ENCODE measurements at places on chromosomes 7 and 10.
A peak's percentile ranks its signal among the peaks of the same experiment; 100 is the strongest.

DNA sequence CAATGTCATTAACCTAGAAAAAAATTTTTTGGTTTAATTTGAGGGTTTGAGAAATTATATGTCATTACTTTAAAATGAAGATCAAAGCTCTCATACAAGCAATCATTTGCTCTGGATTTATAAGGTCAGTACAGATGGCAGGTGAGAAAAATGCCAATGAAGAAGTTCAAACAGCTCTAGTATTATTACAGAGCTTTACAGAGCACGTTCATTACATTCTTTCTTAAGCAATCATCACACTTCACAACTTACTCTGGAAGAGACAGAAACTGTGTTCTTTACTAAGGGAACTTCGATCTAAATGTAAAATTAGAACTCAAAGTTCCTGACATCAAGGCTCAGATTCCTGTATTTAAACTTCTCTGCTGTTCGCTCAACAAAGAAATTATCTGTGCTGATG lies 153.4 kb downstream of the ATE1 start:
- no peak for DNase-seq

DNA sequence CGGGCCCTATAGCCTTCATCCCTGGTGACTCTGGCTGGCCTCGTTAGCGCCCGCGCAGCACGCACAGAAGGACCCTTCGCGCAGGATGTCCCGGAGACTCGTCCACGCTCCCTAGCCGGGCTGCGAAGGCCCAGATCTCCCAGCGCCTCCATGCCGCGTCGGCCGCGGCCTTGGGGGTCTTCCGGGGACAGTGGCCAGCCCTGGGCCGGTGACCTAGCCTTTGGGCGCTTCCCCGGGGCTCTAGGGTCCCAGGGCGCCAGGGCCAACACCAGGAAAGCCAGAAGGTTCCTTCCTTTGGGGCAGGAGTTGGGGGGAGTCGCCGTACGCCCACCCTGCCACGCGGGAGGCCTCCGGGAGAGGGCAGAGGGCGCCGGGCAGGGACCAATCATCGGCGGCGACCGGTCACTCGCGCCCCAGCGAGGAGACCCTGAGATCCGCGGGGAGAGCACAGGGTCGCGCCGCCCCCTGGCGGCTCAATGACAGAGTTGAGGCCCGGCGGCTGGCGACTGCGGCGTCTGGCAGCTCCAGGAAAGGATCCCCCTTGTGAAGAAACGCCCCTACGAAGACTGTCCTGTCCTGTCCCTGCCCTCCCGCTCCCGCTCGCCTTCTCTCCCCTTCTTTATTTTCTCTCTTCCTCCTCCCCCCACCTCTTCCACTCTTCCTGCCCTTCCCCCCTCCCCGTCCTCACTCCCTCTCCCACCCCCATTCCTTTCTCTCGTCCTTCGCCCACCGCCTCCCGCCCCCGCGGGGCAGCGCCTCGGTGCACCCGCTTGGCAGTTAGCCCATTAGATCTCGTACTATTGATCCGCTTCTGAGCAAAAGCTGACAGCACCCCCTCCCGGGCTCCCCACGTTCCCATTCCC lies 62.3 kb upstream of the LBX1 start:
- DNase-seq: peak; percentile 26

GRCh38 chr10:129784891-129785290 lies 179.2 kb downstream of the EBF3 start:
- DNase-seq: no peak

DNA sequence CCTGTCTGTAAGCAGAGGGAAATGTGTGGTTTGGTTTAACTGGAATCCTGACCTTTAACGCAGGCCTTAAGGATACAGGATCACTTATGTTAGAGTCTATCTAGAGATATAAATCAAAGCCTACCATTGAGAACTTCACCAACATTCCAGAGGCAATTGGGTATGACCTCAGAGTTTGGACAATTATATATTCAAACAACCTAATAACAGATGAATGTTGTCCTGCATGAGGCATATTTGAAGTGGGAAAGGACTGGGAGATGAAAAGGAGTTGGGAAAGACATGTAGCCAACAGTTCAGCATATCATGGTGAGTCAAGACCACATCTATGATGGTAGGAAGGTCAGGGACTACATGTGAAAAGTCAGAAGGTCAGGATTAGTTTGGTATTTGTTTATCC lies 274.2 kb downstream of the DOCK4 start:
- no peak for DNase-seq

DNA sequence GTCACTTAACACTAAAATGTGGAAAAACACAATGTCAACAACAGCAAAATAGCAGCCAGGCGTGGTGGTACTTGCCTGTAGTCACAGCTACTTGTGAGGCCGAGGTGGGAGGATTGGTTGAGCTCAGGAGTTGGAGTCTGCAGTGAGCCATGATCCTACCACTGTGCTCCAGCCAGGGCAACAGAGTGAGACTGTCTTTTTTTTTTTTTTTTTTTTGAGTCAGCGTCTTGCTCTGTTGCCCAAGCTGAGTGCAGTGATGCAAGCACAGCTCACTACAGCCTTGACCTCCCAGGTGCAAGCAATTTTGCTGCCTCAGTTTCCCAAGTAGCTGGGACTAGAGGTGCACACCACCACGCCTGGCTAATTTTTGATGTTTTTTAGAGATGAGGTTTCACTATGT lies 6.1 kb downstream of the KCTD7 start:
- DNase-seq: no peak

- no peak for DNase-seq
Measured at GRCh38 chr7:99990460-99990852, 14.6 kb upstream of the AZGP1 start.

DNA sequence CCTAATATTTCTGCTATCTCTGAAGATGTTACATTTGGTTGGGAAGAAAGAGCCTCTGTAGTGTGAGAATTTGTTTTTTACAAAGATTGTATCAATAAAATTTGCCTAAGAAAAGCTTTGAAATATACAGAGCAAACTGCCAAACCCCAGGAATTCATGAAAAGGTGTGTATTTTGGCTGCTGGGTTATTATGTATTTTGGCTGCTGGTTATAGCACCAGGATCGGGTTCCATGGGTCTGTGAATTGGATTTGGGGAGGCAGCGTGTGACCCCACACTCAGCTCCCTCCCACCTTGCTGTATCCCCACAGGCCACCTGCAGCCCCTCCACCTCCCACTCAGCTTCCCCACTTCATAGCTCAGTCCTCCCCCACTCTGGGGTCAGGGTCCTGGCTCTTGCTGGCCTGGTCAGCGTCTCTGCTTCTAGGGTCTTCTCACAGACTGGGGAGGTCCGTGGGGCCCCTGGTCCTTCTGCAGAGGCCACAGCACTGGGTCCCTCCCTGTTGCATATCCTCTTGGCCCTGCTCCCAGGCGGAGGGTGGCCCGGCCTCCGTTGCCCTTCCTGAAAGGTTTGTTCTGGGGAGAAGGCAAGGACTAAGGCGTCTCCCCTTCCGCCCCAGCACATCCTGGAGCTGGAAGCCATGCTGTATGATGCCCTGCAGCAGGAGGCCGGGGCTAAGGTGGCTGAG lies 24.0 kb upstream of the DPYSL4 start:
- no peak for DNase-seq

DNA sequence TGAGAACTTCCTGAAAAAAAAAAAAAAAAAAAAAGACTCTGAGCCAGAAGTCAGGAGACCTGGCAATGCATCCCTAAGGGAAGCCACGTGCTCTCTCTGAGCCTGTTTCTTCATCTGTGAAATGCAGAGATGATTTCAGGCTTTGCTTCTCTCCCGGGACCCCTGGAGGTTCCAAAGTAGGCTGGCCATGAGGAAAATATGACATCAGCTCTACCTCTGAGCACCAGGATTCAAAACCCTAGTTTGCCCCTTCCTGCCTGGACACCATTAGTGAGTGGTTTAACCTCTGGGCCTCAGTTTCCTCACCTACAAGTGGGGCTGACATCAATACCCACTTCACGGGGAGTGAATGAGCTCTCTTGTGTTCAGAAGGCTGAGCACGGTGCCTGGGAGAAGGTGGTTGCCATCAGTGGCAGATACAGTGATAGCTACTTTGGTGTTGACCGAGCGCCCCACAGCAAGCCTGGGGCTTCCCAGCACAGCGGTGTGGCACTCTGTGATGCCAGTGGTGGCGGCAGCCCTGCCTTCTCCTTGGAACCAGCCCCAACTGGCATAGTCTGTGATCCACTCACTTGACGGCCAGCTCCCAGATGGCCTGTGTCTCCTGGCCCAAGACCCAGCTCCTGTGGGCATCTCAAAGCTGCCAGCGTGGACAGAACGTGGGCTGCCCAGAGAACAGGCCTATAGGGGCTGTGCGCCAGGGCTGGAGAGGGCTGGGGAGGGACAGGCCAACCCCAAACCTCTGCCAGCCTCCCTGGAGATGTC lies 153.1 kb upstream of the UNC5B start:
- DNase-seq: no peak

- no peak for DNase-seq
Measured at GRCh38 chr10:82144153-82144552, 269.2 kb downstream of the NRG3 start.

DNA sequence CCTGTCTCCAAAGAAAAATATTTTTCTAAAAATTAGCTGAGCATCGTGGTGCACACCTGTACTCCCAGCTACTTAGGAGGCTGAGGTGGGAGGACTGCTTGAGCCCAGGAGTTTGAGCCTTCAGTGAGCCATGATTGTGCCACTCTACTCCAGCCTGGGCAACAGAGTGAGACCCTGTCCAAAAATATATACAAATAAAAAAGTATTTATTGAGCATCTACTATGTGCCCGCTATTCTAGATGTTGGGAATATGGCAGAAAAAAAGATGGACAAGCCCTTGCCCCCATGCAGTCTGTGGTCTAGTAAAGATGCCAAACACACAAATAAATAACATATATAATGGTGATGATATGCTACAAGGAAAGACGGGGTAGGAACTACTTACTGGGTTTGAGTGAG lies 4.3 kb upstream of the STX1A start:
- no peak for DNase-seq

GRCh38 chr7:130417213-130417612 lies 23.6 kb downstream of the CEP41 start:
- no peak for DNase-seq

DNA sequence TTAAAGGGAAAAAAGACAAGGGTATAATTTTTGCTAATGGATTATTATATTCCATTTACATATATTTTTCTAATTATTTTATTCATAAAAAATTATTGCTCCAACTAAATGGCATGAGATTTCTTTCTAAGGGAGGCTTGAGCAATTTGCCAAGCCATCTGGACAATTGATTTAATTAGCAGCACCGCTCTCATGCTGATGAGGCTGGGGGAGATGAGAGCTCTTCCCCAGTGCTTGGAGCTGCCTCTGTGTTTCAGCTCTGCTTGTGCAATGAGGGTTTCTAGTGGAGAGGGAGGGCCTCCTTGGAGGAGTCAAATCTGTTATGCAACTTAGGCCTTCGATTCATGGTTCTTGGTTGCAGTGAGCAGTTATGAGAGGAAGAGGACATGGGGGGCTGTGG lies 574.3 kb downstream of the TCERG1L start:
- DNase-seq: no peak

DNA sequence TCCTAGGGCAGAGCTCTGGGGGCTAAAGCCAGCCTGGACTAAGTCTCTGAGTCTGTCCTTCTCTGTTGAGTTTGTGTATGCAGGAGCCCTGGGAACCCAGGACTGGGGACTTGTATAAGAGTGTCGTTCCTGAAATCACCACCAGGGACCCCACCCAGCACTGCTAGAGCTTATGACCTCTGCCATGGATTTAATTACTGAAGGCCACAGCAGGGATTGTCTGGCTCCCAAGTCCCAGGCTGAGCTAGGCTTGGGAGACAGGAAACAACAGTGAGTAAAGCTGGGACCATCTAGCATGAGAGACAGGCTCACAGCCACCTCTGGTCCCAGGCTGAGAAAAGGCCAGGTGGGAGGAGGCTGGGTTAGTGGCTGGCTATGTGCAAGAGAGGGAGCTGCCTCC lies 1.4 kb upstream of the TSPAN15 start:
- DNase-seq: peak; percentile 77

GRCh38 chr10:28858646-28859045 lies 181.3 kb downstream of the BAMBI start:
- DNase-seq: no peak

- DNase-seq: no peak
Measured at GRCh38 chr7:22992874-22993840, 20.8 kb downstream of the HYCC1 start.

DNA sequence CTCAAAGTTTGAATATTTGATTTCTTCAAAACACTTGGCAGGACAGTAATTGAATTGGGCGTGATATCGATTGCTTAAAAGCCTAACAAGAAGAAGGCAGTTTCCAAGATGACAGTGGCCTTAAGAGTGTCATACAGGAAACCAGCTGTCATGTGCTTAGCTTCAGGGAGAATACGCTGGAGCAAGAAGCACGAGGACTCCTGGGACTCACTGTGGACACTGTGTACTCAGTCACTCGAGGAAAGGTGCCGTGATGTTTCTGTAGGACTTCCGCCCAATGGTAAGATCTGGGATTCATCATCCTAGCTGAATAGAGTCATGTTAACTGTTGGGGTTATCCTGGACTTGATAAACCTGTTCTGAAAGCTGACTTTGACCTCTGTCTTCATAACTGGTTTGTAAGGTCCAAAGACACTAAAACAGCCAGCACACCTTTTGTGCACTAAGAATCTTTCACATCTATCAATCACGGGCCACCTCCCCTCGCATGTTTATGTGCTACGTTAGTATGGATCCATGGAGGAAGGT lies 113.5 kb downstream of the CELF2 start:
- no peak for DNase-seq

DNA sequence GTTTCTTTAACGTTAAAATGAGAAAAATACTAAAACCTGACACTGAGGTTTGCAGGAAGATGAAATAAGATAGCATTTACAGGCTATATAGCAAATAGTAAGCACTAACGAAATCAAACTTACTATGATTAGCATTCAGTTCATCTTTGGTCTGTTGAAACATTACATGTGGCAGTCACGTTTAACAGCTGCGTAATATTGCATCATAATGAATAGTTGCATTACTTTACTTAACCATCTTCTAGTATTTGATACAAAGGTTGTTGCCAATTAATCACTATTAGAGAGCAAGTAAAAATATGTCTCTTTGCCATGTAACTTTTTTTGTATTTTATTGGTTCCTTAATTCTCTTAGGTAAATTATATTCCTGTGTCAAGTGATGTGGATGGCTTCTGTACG lies 131.8 kb upstream of the GHITM start:
- DNase-seq: no peak

GRCh38 chr10:111034598-111035310 lies 42.1 kb upstream of the ADRA2A start:
- DNase-seq: peak; percentile 36

GRCh38 chr7:151351027-151351426 lies 9.4 kb downstream of the NUB1 start:
- no peak for DNase-seq

DNA sequence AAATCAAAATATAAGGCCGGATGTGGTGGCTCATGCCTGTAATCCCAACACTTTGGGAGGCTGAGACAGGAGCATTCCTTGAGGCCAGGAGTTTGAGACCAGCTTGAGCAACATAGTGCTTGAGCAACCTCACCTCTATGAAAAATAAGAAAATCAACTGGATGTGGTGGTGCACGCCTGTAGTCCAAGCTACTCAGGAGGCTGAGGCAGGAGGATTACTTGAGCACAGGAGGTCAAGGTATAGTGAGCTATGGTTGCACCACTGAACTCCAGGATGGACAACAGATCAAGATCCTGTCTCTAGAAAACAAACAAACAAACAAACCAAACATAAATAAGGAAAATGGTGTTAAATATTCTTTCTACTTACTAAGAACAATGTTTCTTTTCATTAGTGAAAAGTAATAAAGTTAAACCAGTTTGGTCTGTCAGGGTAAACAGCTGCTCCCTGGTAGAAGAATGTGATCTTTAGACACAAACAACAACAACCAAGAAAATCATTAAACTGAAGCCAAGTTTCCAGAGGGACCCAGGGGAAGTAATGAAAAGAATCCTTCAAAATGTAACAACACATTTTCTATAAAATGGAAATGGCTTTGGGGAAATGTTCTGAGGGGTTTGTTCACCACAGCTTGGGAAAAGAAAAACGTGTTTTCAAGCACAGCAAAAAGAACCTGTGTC lies 17.5 kb upstream of the BAG3 start:
- no peak for DNase-seq

All from A172 (cell line).